ENCODE measurements at places on chromosomes 1 and 21.

GRCh38 chr1:19762175-19762779, 37.4 kb downstream of the TMCO4 start:
- DNase-seq = no peak

DNA sequence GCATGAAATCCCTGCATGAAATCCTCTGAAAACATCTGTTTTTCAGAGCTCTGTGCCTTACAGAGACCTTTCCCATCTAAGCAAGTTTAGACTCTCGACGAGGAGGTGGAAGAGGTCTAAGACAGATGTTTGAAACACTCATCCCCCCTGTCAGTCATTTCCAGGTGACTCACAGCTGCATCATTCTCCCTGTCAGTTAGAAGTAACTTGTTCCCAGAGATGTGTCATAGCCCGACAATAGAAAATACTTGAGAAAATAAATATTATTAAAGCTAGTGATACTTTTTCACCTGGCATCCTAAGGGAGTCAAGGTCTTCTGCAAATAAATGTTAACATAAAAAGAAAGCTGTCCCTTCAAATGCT, 41.6 kb upstream of the SEC16B start:
- DNase-seq = no peak

GRCh38 chr21:46095083-46095719, 2.7 kb upstream of the COL6A2 start:
- DNase-seq = no peak

GRCh38 chr1:195495720-195496635, 1112.3 kb downstream of the KCNT2 start:
- no peak for DNase-seq

- DNase-seq = no peak
Measured at GRCh38 chr1:220511785-220512184, 16.2 kb upstream of the MARK1 start.

- DNase-seq = no peak
Measured at GRCh38 chr1:66788231-66788939, 12.7 kb downstream of the INSL5 start.

- DNase-seq = no peak
Measured at GRCh38 chr1:204514828-204515227, 1.4 kb upstream of the MDM4 start.

DNA sequence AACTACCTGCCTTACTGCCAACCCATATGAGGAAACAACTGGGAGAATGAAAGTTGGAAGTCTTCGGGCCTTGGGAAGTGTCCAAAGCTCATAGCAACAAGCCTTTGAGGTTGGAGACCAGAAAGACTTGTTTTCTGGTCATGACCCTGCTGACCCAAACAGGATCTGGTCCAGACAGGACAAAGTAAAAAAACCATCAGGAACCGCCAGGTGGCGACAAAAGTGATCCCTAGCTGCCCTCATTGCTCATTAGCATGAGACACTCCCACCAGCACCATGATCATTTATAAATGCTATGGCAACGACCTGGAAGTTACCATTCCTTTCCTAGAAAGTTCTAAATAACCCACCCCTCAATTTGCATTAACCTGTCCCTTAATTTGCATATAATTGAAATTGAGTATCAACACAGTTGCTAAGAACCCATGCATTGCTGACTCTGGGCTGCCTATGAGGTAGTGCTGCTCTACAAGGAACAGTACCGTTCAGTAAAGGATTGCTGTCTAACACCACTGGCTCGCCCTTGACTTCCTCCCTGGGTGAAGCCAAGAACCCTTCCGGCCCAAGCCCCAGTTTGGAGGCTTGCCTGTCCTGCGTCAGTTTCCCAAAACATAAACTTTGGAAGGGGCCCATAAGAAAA, 89.0 kb downstream of the URB2 start:
- DNase-seq = no peak

- DNase-seq = no peak
Measured at GRCh38 chr1:77378723-77379535, 97.1 kb downstream of the AK5 start.

- no peak for DNase-seq
Measured at GRCh38 chr1:26574719-26575251, 45.2 kb downstream of the RPS6KA1 start.

DNA sequence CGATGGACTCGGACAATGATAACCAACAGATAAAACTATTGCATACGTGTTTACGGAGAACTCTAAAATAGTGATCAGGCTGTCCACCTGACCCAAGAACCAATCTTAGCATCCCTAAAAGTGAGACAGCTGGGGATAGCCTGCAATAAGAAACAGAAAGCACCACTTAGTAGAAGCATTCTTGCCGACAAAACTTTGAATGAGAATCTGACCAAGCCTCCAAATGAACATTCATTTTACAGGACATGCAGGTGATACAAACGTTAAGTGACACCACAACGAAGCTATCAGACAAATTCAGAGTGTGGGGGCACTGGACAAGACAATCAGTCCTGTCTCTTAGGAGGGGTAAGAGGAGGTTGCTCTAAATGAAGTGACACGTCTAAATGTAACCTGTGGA, 1.2 kb downstream of the PSMG1 start:
- no peak for DNase-seq

DNA sequence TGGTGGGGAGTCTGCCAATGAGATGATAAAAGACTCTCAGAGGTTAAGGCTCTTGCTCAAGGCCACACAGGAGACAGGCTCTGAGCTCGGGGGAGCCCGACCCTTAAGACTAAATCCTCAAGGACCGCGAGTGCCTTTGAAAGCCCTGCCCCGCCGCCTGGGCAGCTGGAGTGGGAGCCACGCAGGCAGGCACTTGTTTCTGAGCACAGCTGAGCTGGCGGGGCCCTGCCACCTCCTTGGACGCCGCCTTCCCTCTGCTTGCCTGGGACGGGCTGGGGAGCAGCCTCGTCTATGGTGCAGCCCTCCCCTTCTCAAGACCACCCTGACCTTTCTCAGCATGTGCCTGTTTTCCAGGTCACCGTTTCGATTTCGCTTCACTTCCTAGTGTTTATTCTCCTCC, 169.3 kb downstream of the CAMTA1 start:
- DNase-seq = no peak

GRCh38 chr1:203934651-203935050, 73.3 kb downstream of the SNRPE start:
- DNase-seq = no peak

DNA sequence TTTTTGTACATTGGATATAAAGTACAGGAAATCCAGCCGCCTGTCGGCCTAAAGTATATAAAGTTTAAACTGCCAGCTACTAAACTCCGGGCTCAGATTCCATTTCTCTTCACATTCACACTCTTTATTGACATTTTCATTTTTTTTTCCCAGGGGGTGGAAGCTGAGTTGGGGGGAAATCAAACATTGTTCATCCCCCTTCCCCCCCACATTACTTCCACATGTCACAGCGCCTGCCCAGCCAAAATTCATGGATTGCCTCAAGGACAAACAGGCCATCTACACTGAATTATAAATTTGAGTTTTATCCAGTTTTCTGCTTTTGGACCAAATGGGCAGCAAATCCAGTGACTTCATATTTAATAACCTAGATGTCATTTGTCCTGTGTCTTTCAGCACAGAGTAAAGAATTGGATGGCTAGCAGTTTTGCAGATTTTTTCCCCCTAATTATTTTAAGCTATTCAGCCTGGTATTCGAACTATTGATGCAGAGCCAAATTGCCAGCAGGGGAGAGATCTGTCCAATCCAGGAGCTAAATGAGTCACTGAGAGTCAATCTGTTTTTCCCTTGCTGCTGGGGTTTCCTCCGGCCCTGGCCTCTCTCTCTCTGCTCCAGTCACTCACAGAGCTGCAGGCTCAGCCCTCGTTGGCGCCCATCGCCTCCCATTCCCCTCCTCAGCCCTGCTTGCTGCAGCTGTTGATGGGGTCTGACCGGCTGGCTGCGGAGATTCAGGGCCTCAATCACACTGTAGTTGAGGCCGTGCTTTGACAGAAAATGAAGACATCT, 98.0 kb downstream of the LMO4 start:
- DNase-seq = no peak

DNA sequence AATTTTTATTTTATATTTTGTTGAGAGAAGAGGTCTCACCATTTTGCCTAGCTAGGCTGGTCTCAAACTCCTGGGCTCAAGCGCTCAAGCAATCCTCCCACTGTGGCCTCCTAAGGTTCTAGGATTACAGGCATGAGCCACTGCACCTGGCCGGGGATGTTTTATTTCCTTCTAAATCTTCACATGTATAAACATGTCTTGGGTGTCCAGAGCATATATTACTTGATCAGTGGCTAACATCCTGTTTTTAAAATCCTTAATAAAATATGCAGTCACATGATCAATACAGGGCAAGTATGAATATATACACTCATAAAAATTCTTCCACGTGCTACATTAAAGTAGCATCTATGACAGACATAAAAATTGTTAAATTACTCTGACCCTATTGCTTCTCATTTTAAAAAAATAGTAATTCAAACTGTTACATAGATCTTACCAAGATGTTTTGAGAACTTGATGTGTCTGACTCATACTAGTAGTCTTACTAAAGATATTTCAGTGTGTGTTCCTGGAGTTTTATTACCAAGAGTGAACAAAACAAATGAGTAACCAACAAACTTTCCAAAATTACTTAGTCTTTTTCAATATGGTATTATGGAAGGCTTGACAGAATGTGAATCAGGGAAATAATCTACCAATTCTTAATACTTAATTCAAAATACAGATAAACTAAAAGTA, 222.5 kb downstream of the SLC45A1 start:
- DNase-seq = no peak

GRCh38 chr21:28928578-28929420, 63.9 kb downstream of the LTN1 start:
- no peak for DNase-seq

GRCh38 chr21:15152591-15152990, 87.8 kb upstream of the NRIP1 start:
- no peak for DNase-seq

Data from iPS DF 19.7 (cell line).